ENCODE measurements at places on chromosomes 7 and 10. TPM values are rescaled to one million over a fixed set of nuclear protein-coding genes. Genes with fewer than 3 reads are reported as not detected.
A peak's percentile ranks its signal among the peaks of the same experiment; 100 is the strongest.

HECW1 gene
- total RNA-seq, result not detected

DNA sequence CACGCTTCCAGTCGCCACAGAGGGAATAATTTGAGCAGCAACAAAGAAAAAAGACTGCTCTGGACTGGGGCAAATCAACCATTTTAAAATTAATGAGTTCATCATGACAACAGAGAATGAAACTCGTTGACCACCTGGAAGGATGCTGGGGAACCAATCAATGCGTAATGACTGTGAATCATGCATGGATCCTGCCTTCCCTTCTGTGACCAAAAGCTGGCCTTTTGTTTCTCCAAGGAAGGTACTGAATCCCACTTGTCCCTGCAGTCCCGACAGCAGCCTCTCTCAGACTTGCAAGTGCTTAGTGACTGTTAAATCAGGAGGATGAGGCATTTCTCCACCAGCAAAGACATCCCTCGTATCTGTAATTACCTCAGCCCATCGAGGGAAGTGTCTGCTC lies 68.0 kb upstream of the TNS3 start:
- H3K27ac ChIP-seq, result no peak overlapping the region
- H3K4me1 ChIP-seq, result peaks cover 22% of the 10 kb centered on the region
- H3K27me3 ChIP-seq, result no peaks in the 10 kb centered on the region
- H3K4me3 ChIP-seq, result no peak overlapping the region

DNA sequence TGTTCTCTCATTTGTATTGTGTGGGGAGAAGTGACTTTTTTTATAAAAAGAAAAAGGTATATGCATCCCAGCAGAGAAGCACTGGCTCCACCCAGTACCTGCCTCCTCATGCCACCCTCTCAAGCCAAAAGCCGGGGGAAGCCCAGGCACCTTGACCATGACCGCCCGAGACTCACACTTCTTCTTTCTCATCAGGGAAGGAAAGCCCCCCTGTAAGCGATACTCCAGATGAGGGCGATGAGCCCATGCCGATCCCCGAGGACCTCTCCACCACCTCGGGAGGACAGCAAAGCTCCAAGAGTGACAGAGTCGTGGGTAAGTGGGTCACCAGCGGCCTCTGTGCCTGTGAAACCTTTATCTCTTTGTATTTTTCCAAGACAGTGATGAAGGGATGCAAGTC lies 22.9 kb downstream of the IKZF1 start:
- H3K4me1 ChIP-seq, result peaks cover 88% of the 10 kb centered on the region
- H3K27me3 ChIP-seq, result no peaks in the 10 kb centered on the region
- H3K27ac ChIP-seq, result peak overlapping the region; percentile 65
- peaks cover 54% of the 10 kb centered on the region for H3K36me3 ChIP-seq
- no peak for DNase-seq
- no peak overlapping the region for H3K4me3 ChIP-seq

- peaks cover 39% of the 10 kb centered on the region for H3K4me1 ChIP-seq
- H3K4me3 ChIP-seq, result no peak overlapping the region
- no peak for DNase-seq
- no peaks in the 10 kb centered on the region for H3K27me3 ChIP-seq
- no peak overlapping the region for H3K27ac ChIP-seq
These were observed 156.5 kb upstream of the HDAC9 start for GRCh38 chr7:18338910-18339523.

All from naive thymus-derived CD8-positive, alpha-beta T cell (primary cell).